ENCODE measurements at places on chromosomes 2 and 18.
A peak's percentile ranks its signal among the peaks of the same experiment; 100 is the strongest.

GRCh38 chr2:48175254-48175653 lies 269.0 kb upstream of the FBXO11 start:
- DNase-seq, result peak; percentile 79

DNA sequence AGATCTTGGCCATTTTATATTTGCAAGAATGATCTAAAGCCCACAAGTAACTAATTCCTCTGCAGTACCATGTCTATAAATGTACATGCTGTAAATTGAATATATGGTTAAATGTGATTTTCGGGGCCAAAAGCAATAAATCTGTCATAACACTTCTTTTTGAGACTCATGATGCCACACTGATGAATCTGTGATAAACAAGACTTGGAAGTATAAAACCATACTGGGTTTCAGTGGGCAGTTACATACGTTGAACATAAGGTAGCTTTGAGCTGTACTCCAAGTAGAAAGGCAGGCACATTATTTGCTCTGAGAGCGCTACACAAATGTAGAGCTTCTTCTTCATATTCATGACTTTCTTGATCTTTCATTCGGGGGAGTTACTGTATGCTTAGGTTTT lies 792.2 kb downstream of the LRRTM4 start:
- DNase-seq, result no peak

DNA sequence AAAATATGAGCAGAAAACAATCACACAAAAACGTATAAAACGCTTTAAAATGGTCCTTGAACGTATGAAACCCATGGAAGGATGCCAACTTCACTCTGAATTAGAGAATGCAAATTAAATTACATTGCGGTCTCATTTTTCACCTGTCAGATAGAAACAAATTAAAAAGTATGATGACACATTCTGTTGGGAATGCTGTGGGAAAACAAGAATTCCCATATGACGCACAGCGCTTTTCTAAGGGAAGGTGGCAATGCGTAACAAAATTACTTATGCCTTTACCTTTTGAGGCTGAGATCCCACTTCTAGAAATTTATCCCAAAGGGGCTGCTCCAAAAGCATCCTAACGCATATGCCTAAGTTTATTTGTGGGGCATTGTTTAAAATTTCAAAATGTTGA lies 3.8 kb upstream of the RPS7 start:
- DNase-seq, result no peak

DNA sequence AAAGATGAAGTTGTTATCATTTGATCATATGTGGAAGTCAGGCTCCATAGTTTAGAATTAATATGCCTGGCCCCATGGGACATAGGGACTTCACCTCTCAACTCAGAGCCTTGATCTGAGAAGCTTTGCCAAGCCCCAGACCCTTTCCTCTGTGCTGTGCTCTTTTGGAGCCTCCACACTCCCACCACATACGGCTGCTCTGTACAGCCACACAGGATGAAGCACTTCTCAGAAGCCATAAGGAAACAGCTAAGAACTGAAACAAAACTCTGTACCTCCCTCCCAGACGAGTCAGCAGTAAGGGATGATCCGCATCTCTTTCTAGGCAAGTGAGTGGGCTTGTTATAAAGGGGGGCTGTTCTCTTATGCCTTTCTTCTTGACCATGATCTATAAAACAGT lies 66.5 kb downstream of the CAB39 start:
- no peak for DNase-seq

DNA sequence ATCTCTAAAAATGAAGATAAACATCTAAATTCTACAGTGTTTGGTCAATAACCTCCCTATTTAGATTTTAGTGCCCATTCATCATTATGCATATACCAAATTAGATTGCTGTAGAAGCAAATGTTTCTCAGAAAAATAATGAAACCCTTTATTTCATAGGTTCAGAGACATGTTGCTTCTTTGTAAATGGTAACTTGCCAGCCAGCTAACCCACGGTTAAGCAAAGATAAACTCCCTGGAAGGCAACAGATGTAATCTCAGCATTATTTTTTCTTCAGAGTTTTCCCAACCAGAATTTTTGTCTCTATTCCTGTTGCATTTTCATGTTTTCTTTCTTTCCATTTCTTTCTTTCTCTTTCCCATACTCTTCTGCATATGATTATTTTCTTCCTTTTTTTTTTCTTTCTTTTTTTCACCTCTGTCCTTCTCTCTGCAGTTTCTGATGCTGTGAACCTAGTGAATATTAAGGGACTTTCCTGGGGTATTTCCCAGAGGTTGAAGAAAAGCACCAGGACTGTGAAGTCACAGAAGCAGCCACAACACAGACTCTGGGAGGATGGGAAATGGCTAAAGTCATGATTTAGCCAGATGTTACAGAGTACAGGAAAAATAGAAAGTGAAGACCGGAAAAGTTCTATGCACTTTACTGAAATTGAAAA lies 50.0 kb upstream of the DSG1 start:
- DNase-seq, result no peak

DNA sequence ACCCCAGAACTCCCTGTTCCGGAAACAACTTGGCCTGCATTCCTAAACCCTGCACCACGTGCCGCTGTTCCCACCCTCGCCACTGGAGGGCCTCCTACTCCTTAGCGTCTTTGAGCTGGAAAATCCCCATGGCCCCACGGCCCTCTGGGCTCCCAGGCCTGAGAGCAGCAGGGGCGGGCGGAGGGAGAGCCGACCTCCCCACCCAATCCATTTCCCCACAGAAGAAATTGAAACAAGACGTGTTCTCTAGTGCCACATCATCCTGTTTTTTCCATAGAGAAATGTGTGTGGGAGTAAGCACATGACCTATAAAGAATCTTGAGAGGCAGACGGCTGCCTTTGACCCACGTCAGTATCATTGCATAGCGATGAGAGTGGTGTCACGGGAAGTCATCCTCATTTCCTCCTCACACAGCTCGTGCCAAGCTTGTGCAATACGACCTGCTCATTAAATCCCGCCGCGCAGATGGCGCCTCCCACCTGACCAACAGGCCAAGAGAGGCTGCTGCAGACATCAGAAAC lies 79.2 kb downstream of the LAMA1 start:
- DNase-seq, result peak; percentile 89

- DNase-seq, result no peak
Observed at GRCh38 chr2:120319686-120320317, 26.1 kb upstream of the INHBB start.

GRCh38 chr2:624551-625347 lies 52.5 kb downstream of the TMEM18 start:
- DNase-seq, result no peak

DNA sequence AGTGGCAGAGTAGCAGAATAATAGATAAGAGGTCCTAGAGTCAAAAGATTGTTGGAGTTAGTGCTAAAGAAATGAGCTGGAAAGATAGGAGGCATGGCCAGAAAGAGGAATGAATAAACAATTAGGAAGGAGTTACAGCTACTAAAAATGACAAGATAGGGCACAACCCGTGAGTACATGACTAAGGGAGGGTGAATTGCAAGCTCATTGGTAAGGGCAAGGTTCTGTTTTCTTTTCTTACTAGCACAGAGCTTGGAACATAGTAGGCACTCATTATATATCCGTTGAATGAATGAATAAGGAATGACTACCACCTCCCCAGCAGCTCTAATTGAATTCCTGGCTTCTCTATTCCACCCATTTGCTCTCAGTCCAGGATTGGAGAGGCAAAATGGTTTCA lies 5.7 kb upstream of the MARCO start:
- no peak for DNase-seq

- no peak for DNase-seq
Observed at GRCh38 chr18:5539391-5539790, 4.4 kb downstream of the EPB41L3 start.

DNA sequence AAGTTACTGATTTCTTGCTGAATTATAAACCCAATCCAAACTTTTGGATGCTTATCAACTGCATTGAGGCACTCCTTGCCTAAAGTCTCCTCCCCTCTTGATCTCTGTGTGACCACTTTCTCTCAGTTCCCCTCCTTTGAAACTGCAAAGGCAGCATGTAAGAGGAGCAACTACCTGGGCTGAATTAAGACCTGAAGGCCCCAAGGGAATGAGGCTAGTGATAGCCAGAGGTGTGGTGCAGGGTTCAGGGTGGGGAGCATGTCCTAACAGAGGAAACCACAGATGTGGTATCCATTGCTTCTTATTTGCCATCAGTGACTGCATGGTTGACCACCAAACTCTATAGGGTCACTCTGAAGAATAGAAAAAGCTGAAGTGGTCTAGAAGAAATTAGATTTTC lies 557.9 kb downstream of the TNS1 start:
- no peak for DNase-seq

- DNase-seq, result peak; percentile 76
Observed at GRCh38 chr2:225998653-225999052, 599.1 kb downstream of the NYAP2 start.

- DNase-seq, result peak; percentile 44
Observed at GRCh38 chr2:73759285-73759764, 20.6 kb downstream of the DUSP11 start.

- peak; percentile 16 for DNase-seq
Observed at GRCh38 chr2:10414591-10414990, 33.5 kb downstream of the ODC1 start.

- DNase-seq, result peak; percentile 65
Observed at GRCh38 chr18:35005963-35006577, 35.1 kb upstream of the MAPRE2 start.

DNA sequence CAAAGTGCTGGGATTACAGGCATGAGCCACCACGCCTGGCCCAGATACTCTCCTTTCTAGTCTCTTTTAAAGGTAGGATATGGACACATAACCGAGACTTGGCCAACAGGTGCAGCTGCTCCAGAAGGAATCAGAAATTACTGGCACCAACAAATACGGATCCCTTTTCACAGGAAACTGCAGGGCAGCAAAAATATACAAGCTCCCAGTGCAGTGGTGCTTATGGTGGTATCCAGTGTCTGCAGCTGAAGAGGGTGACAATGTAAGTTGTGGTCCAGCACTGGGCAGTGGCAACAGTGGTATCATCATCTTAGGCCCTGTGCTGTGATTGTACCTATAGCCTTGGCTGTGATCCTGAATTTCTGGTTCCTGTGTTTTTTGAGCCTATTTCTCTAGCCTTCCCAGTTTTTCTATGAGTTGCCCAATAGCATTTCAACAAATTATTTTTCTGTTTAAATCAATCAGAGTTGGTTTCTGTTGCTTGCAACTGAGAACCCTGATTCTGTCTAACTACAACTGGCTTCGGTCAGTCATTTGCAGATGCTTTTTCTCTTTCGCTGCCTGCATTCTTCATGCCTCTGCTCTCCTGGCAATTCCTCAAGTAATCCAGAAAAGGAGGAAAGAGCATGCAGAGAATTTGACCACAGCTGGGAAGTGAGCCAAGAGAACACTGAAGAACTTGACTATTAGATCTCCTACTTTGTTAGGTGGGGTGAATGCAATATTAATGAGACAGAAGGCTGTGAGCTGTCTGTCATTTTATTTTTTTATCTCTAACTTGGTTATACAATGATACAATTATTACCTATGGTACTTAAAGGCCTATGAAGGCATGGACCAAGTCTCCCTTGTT lies 30.8 kb upstream of the EML4 start:
- DNase-seq, result peak; percentile 99

- DNase-seq, result no peak
Observed at GRCh38 chr2:212709280-212709679, 170.7 kb upstream of the ERBB4 start.

GRCh38 chr2:120007851-120008250 lies 5.0 kb upstream of the EPB41L5 start:
- no peak for DNase-seq

DNA sequence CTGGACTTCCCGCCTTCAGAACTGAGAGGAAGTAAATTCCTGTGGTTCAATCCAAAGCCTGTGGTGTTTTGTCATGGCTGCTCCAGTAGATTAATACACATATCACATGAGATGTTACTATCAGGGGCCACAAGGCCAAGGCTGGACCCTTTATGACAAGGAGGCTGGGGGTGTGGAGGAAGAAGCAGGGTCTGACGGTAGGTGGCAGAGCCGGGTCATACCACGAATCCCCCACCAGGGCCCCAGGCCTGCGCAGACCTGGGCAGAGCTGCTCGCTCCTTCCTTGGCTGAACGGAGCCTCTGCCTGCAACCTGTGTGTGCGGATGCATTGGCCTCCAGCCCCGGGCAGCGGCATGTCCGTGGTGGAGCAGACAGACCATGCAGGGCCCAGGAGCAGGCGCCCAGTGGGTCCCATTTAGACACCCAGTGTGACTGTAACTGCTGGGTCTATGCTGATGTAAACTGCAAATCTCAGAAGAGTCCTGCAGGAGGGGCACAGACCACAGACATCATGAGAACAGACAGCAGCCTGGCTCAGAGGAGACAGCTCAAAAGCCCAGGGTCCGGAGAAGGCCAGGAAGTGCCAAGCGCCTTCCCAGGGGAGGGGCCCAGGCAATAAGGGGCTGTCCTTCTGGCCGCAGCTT lies 155.2 kb downstream of the PXDN start:
- peak; percentile 67 for DNase-seq

GRCh38 chr2:228681426-228681825 lies 499.9 kb upstream of the SPHKAP start:
- DNase-seq, result peak; percentile 56

DNA sequence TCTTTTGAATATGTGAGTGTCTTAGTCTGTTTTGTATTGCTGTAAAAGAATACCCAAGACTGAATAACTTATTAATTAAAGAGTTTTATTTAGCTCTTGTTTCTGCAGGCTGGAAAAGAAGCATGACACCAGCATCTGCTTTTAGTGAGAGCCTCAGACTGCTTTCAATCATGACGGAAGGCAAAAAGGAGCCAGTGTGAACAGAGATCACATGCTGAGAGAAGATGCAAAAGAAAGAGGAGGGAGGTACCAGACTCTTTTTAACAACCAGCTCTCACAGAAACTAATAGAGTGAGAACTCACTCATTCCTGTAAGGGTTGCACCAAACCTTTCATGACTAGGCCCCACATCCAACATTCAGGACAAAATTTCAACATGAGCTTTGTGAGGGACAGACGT lies 101.6 kb upstream of the HNMT start:
- DNase-seq, result no peak

GRCh38 chr2:627340-627709 lies 49.9 kb downstream of the TMEM18 start:
- no peak for DNase-seq

GRCh38 chr2:227057060-227057459 lies 106.9 kb downstream of the COL4A4 start:
- DNase-seq, result no peak

DNA sequence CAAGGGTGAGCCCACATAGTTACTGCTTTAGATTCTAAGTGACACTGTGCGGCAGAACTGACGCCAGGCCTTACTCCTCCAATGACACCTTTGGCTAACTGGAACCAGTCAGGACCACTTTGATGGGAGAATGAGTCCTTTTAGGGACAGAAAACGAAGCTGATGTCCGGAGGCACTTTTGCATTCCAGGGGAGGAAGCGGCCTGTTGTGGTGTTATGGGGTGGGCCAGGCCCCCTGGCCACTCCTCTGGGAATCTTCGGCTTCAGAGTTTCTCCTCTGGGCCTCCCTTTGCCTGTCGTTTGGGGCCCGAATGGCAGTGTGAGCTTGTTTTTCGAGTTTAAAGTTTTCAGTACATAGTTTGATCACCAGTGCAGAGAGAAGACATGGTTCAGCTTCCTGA lies 65.9 kb downstream of the MBP start:
- DNase-seq, result no peak

GRCh38 chr2:9756692-9757250 lies 86.5 kb upstream of the TAF1B start:
- DNase-seq, result no peak

GRCh38 chr18:10067670-10068659 lies 154.1 kb downstream of the VAPA start:
- no peak for DNase-seq
